ENCODE measurements at places on chromosomes 6 and 20.
A peak's percentile ranks its signal among the peaks of the same experiment; 100 is the strongest.

- DNase-seq, result no peak
These were observed 1.1 kb upstream of the SLC22A23 start for GRCh38 chr6:3457710-3458602.

GRCh38 chr6:100469101-100469859 lies 4.6 kb upstream of the SIM1 start:
- no peak for DNase-seq

- no peak for DNase-seq
These were observed 134.3 kb downstream of the KIF6 start for GRCh38 chr6:39590871-39591393.

DNA sequence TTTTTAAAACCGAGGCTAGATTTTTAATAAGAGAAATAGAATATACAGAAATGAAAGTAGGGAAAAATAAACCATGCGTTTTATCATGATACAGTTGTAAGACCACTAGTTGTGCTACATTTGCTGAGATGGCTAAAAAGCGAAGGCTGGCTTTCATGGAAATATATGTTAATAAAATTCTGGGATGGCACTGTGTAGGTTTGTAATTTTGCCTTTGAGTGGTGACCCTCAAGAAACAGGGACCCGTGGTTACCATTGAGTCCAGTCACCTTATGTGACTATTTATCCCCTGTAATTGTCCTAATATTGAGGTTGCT lies 233.8 kb downstream of the ARHGAP18 start:
- no peak for DNase-seq

DNA sequence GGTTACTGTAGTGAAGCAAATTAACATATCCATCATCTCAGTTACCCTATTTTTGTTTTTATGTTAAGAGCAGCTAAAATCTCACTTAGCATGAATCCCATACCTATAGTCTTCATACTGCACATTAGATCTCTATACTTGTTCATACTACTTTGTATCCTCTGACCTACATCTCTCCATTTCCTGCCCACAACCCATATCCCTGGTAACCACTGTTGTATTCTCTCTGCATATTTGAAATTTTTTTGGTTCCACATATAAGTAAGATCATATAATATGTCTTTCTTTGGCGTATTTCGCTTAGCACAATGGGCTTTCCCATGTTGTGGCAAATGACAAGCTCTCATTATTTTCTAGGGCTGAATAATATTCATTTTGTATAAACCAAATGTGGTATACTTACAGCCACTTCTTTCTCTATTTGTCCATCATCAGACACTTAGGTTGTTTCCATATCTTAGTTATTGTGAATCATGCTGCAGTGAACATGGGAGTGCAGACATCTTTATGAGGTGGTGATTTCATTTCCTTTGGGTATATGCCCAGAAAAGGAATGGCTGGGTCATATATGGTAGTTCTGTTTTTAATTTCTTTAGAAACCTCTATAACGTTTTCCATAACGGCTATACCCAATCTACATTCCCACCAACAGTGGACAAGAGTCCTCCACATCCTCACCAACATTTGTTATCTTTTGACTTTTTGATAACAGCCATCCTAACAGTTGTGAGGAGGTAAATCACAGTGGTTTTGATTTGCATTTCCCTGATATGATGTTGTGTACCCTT lies 39.8 kb downstream of the BACH2 start:
- no peak for DNase-seq

DNA sequence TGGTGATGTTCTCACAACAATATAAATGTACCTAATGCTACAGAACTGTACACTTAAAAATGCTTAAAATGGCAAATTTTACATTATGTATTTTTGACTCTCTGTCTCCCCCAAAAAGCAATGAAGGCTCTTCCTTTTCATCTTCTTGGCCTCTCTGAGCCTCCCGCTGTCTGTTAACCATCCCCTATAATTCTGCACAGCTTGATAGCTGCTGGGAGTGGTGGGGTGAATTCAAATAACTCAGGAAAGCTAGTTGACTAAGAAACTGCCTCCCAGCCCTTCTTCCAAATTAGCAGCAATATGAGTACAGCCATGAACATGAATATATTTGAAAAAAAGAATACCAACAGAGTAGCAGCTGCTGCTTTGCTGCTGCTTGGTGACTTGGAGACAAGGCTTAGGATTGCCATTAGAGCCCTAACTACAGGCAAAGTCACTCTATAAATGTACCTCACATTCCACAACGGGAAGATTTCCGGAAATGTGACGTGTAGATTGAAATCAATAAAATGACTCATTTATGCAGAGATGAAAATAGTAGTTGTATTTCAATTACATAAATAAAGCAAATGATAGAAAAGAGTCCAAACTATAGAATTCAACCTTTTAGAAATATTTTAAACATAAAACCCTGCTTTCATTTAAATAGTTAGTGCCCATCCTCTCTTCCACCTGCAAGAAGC lies 200.1 kb upstream of the HEY2 start:
- no peak for DNase-seq

DNA sequence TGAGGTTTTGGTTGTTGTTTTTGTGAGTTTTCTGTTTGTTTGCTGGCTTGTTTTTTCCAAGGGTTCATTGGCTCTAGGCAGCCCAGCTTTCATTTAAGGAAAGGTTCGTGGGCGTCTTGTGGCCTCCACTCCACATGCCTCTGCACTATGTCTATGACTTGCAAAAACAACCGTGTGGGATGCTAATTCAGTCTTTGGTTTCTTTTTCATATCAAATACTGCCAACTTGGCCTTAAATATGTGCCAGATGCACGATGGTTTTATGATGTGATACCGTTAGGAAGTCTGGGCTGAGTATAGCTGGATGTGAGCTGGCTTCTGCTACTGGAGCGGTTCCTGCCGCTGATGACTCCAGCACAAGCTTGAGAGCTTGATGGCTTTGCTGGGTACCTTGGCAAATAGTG lies 96.3 kb downstream of the BMP2 start:
- no peak for DNase-seq

- no peak for DNase-seq
These were observed 147.7 kb downstream of the PRL start for GRCh38 chr6:22149096-22149495.

DNA sequence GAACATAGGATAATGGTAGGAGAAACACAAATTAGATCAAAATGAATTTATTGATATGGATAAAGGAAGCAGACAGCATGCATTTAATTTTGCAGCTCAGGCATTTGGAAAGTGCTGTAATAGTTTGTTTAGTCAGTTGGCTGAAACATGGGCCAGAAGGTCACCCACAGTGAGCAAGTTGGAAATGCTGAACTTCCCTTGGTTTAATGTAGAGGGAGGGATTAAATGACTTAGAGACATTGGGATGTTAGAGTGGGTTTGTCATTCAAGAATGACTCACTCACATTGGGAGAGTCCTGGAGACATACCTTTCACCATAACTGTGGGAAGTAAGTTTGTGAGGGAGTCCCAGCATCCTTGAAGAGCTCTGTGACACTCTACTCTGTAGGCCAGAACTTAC lies 231.5 kb upstream of the PLCB4 start:
- no peak for DNase-seq

GRCh38 chr6:16058929-16059345 lies 69.9 kb upstream of the MYLIP start:
- no peak for DNase-seq

DNA sequence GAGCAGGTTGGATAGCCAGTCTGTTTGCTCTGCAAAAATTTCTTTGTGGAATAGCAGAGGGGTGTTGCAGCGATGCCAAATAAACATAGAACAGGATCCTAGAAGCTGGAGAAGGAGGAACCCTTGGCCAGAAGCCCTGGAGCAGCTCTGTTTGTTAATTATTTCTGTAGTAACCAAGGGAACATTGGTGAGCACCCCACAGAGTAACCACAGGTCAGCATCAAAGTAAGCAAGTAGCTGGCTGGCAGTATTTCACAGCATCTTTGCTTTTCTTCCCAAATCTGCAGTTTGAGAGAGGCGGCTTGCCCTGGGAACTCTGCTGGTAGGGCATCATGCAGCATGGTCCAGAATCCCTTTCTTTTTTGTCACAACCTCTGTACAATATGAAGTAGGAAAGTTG lies 12.7 kb upstream of the APMAP start:
- no peak for DNase-seq

GRCh38 chr6:26215585-26216358 lies 128.5 kb downstream of the HFE start:
- DNase-seq, result no peak

DNA sequence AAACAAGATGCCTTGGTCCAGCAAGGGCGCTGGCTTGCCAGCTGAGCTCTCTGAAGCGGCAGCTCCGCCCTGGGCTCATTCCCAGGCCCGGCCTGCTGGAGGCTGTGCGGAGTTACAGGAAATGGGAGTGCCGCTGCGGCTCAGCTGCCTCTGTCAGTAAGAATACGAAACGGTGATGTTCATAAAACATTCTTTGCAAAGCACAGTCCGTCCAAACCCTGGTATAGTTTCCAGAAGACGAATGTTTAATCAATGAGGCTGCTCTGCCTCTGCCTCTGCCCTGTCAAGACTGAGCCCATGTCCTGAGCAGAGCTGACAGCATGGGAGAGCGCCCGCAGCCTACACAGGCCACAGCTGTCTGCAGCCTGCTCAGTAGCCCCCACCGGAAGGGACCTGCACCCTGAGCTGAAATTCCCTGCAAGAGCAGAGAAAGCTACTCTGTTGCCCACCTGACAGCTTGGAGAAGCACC lies 153.3 kb upstream of the SNX9 start:
- DNase-seq, result no peak

- peak; percentile 20 for DNase-seq
These were observed 15.9 kb downstream of the TMEM200A start for GRCh38 chr6:130381459-130382380.
